ENCODE measurements at places on chromosomes 6 and 20.

DNA sequence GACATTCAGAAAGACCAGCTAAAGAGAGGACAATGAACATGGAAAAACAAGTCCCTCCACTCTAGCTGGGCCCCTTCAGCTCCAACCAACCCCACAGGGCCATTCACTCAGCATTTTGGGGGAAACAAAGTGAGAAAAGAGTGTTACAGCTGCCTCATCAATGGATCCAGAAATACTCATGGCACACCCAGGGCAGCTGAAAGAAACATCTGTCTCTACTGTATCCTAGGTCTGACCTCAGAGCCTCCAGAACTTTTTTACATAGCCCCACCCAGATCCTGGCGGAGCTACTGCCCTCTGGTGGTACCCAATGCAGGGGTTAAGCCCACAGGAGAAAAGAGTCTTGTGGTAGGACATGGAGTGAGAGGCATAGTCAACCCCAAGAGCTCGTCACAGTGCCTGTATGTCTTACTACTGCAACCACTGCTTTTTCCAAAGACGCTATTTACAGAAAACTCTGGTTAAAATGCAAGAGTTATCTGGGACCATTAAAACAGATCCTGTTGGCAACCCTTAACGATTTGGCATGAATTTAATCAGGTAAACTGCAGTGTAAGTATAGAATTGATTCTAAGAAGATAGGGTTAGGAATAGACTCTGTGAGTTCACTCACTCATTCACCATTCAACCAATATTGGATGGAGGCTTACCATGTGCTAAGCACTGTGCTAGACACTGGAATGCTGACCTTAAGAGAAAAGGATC lies 37.4 kb upstream of the FAM83C start:
- peak; percentile 37 for DNase-seq

- no peak for DNase-seq
These were observed 1.3 kb downstream of the SLC22A16 start for GRCh38 chr6:110475066-110475653.

GRCh38 chr6:107540465-107540857 lies 50.5 kb downstream of the SOBP start:
- DNase-seq, result no peak

GRCh38 chr6:77425216-77425615 lies 38.1 kb downstream of the HTR1B start:
- DNase-seq, result no peak

DNA sequence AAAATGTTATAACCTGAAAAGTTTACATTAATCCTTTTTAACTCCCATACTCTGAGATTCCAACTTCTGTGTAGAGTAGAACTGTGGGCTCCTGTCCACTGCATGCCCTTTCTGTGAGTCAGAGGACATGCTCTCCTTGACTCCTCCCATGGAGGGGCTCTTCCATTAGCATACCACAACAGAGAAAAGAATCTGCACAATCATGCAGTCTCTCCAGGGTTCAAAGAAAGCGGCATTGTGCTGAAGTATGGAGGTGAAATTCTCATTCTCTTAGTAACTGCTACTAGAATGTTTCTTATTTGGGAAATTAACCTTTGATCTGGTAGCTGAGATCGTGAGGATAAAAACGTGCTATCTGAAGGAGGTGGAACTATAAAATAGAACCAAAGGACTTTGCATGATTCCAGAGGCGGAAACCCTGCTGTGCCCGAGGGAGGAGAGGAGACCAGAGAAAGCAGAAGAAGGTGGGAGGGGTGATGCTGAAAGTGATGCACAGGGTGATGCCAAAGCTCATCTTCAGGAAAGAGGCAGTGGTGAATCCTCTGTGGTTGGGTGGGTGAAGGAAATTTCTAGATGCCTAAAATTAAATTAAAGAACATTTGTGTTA lies 202.2 kb upstream of the PCSK2 start:
- DNase-seq, result no peak

GRCh38 chr20:61804752-61805295 lies 260.9 kb downstream of the TAF4 start:
- DNase-seq, result no peak

GRCh38 chr6:127791779-127792528 lies 108.9 kb downstream of the THEMIS start:
- DNase-seq, result peak; percentile 10

DNA sequence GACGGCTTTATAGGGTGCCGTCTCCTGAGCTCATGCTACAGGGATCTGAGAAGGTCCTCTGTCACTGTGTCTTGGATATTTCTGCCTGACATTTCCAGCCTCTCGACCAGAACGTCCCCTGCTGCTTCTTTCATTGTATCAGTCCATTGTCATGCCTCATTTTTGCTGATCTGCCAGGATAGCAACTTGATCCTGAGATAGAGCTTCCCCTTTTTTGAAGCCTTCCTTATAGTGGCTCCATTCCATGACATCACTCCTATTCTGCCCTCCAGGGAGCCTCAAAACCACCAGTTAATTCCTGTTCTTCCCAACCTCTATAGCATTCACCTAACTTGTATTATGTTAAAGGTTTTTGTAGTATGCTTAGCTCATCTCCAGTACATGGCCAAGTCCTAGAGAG lies 431.8 kb upstream of the NOX3 start:
- no peak for DNase-seq

DNA sequence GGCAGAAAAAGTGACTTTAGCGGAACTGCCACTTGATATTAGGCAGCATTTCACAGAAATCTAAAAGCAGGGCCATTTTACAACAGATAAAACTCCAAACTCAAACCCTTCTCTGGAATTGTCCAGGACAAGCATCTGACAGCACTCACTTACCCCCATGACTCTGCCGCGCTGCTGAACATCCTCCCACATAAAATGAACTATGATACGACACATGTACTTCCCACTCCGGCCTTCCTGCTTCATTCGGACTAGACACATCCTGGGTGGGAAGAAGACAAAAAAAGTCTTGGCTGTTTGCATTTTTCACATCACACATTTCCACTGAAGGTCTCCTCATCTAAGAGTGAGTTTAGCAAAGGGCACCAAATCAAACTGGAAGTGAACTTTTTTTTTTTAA lies 54.8 kb upstream of the FAM83C start:
- no peak for DNase-seq

DNA sequence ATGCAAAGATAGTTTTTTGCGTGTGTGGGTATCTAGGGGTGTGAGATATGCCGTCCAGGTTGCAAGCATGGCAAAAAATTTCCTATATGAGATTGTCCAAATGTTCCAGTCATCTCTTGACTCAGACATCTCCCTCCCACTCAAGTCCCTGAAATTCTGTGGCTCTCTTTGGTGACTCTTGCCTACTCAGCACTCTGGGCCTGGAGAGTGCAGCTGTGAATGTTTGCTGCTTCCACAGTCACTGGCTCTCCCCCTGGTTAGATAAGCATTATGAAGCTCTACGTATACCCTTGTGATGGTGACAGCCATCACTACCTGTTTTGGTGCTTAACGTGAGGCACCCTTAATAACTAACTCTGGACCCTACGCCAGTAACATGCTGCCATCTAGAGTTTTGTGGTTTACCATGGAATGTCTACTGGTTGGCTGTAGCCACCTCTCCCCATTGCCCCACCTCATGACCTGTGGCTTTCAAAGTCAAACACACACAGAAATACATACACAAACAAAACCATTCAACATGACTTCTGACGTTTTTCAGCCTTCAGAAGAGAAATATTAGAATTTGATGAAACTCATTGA lies 621.9 kb upstream of the CITED2 start:
- DNase-seq, result no peak

GRCh38 chr6:136113736-136114173 lies 136.4 kb downstream of the MTFR2 start:
- peak; percentile 33 for DNase-seq

Data from left colon (tissue), 2 donors.